ENCODE measurements at places on chromosomes 13 and 19. TPM values are rescaled to one million over a fixed set of nuclear protein-coding genes. Genes with fewer than 3 reads are reported as not detected.

The ELSPBP1 gene
- polyA plus RNA-seq = not detected

The NKPD1 gene
- 0.18 TPM for polyA plus RNA-seq

DNA sequence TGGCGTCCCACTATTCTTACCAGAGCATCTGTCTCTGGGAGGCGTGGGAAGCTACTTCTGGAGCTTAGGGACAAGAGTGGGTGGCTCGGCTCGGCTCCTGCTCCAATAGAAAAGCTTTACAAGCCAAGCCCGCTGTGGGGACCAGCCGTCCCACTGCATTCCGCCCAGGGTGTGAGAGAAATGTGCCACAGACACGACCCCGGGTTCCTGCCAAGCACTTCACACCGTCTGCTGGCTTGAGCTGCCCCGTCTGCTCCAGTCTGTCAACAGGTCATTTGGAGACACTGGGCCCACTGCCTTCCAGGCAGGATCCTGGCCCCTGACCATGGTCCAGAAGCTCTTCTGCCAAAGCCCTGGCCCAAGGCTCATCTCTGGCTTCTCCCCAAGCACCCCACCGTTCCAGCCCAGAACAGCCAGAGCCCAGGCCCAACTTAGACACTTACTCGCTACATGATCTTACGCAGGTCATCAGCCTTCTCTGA, 6.5 kb upstream of the FKRP start:
- DNase-seq = peak; percentile 86

DNA sequence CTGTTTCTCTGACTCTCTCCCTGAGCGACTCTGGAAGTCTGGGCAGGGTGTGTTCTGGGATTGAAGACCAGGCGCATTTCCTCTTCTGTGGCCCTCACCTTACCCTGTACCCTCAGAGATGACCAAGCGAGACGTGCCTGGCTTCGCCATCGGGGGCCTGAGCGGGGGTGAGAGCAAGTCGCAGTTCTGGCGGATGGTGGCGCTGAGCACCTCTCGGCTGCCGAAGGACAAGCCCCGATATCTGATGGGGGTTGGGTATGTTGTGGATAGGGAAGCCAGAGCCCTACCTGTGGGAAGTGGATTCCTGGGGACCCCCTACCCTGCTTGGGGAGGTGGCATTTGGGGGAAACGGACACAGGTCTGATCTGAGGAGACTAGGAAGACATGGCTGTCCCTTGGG, 5.8 kb upstream of the DNM2 start:
- no peak for DNase-seq

DNA sequence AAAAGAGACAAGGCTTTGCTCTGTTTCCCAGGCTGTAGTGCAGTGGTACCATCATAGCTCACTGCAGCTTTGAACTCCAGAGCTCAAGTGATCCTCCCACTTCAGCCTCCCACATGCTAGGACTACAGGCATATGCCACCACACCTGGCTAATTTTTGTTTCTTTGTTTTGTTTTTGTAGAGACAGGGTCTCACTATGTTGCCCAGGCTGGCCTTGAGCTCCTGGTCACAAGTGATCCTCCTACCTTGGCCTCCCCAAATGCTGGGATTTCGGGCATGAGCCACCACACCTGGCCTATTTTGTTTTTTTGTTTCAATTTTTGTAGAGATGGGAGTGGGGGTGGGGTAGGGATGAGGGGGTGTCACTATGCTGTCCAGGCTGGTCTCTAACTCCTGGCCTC, 6.9 kb downstream of the WDR87 start:
- DNase-seq = no peak

DNA sequence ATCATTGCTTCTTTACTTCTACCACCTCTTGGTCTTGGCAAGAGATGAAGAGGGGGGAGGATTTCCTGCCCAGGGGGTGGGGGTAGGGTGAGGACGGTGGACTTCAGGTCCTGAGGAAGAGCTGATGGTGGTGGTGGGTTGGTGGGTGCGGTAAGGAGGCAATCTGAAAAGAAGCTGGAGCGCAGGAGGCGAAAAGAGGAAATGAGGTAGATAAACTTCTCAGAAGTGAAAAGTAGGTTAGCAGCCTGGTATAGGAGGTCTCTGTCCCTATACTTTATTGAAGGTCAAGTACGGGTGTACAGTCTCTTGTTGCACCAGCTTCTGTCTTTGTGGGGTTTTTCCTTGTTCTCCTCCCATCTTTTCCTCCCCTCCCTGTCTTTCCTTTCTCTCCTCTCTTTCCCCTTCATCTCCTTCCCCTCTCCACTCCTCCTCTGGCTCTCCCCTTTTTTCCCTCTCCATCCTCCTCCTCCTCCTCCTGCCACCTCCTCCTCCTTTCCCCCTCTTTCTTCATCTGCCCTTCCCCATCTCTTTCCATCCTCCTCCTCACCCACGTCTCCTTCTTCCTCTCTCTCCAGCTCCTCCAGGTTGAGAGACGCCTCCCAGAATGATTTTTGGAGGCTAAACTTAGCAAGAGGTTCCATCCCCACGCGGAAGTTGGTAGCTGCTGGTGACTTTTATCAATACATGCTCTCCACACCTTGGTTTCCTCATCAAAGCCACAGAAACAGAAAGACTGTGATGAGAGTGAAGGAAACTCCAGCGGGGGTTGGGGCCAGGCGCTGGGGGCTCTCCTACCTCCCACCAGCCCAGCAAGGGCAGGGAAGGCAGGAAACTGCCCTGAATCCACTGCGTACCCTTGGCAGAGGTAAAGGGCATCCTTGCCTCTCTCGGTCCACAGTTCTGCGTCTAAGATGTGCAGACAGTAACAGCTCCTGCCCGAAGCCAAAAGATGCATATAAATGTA, 15.3 kb downstream of the TNFSF14 start:
- DNase-seq = no peak

DNA sequence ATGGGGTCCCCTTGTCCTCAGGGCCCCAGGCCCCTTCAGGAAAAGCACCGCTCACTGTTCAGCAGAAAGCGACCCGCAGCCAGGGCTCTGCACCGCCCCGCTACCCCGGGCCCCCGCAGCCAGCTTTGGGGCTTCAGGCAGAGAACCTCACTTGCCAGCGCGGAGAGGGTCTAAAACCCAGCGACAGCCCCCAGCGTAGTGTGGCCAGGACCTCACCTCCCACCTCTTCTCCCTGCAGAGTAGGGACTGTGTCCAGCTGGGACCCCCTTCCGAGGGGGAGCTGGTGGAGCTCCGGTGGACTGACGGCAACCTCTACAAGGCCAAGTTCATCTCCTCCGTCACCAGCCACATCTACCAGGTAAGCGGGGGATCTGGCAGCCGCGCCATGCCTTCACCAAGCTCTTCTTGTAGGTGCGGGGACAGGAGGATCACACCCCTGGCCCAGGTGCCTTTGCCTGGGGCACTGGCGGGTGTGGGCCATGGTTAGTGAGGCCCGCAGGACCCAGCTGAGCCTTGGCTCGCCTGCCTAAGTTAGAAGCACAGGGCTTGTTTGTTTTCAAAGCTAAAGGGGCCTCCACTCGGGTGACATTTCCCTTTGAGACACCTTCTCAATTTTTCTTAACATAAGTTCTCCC, 175.7 kb downstream of the KDM4B start:
- no peak for DNase-seq

DNA sequence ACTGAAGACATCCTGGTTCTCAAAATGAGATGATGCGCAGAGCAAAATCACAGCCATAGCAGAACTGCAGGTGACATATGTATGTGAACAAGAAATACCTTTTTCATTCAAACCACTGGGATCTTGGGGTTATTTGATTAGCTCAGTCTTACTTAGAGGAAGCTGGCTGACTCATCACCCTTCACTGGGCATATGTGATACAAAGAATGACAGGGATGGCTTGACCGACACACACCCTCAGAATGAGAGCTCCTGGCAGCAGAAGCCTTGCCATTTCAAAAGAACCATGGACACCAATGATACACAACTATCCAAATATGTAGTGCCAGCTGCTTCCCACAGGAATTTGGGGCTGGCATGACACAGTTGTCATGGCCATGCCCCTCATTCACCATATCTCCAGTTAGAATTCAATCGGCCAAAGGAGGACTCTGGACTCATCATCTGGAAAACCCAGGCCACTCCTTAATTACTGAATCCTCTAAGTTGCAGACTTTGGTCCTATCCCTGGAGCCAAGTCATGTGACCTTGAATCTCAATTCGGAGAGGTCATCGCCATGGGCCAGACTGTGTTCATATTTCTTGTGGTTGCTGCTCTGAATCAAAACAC, 115.8 kb downstream of the KATNAL1 start:
- DNase-seq = no peak

DNA sequence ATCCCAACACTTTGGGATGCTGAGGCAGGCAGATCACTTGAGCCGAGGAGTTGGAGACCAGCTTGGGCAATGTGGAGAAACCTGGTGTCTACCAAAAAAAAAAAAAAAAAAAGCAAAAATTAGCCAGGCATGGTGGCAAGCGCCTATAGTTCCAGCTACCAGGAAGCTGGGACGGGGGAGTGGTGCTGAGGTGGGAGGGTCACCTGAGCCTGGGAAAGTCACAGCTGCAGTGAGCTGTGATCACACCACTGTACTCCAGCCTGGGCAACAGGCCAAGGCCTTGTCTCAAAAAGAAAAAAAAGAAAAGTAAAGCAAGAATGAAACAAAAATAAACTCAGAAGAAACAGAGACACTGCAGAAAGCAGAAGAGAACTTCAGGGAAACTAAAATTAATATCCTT, 31.6 kb downstream of the MTRF1 start:
- no peak for DNase-seq

- DNase-seq = no peak
Measured at GRCh38 chr19:8338835-8339234, 4.2 kb downstream of the KANK3 start.

- no peak for DNase-seq
Measured at GRCh38 chr19:42123765-42124164, 8.5 kb downstream of the POU2F2 start.

Measured in psoas muscle (tissue), 8 donors.